ENCODE measurements at places on chromosomes 3 and 15. TPM values are rescaled to one million over a fixed set of nuclear protein-coding genes. Genes with fewer than 3 reads are reported as not detected.
A peak's percentile ranks its signal among the peaks of the same experiment; 100 is the strongest.

Gene CDCP1
- polyA plus RNA-seq = 2.0 TPM

Gene ARPP21
- 0.08 TPM for polyA plus RNA-seq

Gene FBXO22
- polyA plus RNA-seq = 16.9 TPM

Gene CLRN1
- not detected for polyA plus RNA-seq

GRCh38 chr3:178966299-178967176 is 105.1 kb downstream of the ZMAT3 start:
- DNase-seq = peak; percentile 29

DNA sequence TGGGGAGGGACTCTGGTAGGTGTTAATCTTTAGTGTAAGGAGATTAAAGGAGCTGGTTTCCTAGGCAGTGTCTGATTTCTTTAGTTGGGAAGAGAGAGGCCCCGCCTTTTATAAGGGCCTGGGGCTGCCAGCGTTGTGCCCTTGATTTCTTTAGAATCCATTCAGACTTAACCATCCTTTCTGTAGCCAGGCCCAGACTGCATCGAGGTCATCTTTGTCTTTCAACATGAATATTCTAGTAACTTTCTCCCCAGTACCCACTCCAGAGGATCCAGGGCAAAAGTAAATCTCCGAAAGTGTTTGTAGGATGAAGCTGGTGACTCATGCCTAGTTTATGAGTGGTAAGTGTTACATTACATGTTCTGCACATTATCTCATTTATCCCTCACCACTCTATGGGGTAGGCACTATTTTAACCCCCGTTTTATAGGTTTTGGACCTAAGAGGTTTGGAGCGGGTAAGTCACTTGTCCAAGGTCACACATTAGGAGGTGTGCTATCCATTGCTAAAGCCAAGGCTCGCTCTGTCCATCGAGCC is 11.8 kb upstream of the USP3 start:
- DNase-seq = no peak

GRCh38 chr15:67720556-67721175 is 104.6 kb upstream of the SKOR1 start:
- DNase-seq = no peak

DNA sequence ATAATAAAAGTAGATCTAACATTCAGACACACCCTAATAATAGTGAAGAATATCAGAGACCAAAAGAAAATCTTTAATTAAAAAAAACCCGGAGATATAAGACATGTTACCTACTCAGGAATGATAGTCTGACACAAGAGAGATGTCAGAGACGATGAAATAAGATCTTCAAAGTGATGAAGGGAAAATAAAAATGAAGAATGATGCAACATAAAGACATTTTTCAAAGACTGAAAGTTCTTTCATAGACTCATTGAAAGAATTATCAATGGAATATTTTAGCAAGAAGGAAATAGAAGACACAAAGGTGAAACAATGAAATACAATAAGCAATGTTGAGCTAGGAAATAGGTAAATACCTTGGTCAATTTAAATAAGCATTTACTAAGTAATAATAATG is 19.6 kb downstream of the HCLS1 start:
- DNase-seq = no peak

DNA sequence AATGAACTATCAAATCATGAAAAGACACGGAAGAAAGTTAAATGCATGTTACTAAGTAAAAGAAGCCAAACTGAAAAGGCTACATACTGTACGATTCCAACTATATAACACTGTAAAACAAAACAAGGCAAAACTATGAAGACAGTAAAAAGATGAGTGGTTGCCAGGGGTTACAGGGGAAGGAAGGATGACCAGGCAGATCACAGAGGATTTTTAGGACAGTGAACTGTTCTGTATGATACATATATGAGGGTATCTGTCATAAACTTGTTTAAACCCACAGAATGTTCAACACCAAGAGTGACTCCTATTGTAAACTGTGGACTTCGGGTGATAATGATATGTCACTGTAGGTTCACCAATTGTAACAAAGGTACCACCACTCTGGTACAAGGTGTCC is 60.6 kb downstream of the CHSY1 start:
- no peak for DNase-seq

GRCh38 chr15:57427367-57427821 is 51.1 kb downstream of the CGNL1 start:
- no peak for DNase-seq

- DNase-seq = no peak
Measured at GRCh38 chr3:115651599-115651998, 28.3 kb downstream of the GAP43 start.

DNA sequence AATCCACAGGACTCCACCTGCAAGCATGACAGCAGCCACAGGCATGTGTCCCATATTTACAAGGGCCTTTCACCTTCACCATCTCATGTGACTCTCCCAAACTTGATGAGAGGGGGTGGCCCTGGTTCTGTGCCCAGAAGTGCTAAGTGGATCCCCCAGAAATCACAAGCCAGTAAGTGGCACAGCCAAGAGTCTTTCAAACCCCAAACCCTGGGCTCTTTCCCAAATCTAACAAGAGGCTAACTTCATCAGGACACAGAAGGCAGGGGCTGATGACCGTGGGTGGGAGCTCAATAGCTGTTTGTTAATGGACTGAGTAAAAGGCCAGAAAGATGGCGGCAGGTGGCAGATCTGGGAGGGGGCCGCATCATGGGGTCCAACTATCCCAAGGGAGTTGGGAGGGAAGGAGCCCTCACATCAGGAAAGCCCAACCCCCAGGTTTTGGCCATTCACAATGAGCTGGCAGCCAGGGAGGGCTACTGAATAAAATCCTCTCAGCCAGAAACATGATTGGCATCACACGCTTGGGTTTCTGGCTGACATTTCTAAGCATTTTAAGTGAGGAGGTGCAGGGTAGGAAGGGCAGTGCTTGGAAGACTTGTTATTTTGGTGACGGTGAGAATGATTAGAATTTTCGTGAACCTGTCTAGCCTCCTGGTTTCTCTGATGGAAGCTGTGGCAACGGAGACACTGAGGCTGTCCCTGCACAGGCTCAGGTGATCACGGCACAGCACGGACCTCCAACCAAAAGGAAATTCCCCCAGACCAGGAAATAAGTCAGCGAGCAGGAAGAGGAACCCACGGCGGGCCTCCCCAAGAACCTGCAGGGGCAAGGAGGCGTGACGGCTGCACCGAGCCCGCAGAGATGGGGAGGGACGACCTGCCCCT is 109.3 kb downstream of the OXNAD1 start:
- DNase-seq = no peak

DNA sequence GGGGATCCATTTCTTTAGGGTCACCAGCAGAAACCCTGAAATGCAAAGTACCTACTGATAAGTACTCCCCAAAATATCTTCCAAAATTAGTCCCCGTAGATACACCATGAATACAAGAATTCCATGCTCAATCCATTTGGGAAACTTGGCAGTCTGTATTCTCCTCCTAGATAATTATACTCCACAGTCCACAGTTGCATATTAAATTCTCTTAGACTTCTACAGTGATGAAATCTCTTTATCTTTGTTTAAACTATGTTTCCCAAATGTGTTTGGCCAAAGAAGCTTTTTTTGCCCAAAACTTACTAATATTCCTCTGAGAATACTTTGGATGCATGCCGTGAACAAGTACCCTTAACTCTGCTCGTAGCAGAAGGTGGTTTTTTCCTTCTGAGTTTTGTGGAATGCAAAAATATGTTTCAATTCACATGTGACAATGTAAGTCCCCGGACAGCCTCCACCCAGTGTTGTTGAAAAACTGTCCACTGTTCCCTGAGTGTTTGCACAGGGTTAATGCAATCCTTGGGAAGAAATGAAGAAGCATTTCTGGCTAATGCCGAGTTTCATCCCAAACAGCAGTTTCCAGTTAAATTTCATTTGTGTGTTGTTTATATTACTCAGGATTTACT is 126.7 kb downstream of the ARNT2 start:
- DNase-seq = no peak

DNA sequence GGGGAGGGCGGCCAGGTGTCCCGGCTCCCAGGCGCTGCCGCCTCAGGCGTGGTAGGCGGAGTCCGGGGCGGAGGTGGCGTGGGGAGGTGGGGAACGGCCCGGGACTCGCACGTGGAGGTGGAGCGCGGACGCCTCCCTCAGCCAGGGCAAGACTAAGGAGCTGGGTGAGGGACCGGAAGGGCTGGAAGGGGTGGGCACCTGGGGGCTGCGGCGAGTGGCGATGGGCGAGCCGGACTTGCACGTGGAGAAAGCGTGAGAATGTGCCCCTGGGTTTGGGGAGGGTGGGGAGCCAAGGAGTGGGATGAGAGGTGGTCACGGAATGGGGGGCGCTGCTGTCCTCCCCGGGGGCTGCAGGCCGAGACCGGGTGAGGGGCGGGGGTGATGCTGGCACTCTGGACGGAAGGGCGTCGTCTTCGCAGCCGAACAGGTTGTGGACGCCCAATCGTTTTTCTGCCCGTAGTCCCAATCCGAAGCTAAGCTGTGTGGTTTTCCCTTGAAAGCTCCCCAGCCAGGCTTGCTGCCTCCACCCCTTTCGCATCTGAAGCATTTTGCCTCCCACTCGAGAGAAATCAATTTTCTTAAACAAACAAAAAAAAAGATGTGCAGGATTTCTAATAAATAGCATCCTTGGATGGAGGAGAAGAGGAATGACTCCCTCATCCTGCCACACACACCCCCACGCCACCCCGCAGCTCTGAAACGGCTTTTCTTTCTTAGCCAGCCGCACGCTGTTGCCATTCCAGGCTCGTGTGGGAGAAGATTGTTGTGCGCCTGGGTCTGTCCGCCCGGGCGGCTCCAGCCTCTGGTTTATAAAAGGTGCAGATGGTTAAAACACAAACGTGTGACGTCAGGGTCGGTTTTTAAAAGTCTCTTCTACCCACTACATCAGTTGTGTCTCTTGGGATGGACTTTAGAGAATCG is 62.5 kb upstream of the ANKRD28 start:
- no peak for DNase-seq

- no peak for DNase-seq
Measured at GRCh38 chr3:142999881-143000280, 1.5 kb upstream of the U2SURP start.

DNA sequence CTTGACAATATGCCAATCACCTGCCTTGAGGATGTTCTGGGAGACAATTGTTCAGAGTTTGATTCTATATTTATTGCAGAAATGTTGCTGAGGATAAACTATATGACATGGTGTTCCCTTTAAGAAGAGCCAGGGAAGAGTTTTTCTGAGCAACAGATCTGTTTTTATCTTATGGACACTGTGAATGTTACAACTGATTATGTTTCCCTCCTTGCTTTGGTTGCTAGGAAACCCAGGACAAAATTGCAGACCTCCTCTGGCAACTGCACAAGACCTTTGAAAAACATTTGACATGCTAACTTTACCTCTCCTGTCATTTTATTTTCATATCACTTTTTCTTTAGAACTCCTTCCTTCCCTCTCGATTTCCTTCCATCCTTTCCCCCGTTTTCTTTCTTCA is 8.2 kb upstream of the TM6SF1 start:
- DNase-seq = no peak

GRCh38 chr3:197376020-197376419 is 77.6 kb upstream of the DLG1 start:
- no peak for DNase-seq

DNA sequence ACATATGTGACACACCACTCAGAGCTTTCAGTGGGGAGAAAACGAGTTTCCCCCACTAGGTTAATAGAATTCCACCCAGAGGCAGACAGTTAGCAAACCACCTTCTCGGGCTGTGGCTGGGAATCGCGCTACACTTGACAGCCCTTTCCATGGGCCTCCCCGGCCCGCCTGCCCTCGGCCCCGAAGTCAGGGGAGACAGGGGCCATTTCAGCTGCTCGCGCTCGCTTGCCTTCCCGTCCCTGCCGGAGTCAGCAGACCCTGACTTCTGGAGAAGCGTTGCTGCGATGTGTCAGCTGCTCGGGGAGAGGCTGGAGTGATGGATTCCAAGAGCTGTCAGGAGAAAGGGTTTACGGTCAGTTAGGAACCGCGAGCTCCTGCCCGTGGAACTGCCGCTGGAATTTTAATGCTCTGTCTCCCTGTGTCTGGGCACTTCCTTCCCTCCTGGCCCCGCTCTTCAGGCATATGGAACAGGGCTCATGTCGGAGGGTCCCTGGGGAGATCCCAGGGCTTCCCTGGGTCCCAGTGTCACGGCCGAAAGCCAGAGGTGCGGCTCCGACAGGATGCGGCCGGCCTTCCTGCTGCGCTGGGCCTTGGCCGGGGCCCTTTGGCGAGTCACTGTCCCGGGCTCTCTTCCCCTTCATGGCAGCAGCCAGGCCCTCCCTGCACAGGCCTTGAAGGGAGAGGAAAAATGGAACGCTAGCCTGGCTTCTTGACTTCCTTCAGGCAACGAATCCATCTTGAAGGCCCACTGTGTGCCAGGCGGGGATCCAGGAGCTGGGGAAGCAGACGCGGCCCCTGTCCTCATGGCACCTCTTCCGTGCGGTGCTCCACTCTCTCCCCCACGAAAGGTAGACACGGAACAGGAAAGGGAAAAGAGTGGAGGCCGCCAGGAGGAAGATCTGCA is 38.4 kb upstream of the VPS8 start:
- DNase-seq = no peak

GRCh38 chr3:145259166-145259880 is 901.7 kb downstream of the PLOD2 start:
- no peak for DNase-seq

GRCh38 chr3:102104033-102104432 is 254.7 kb downstream of the NFKBIZ start:
- DNase-seq = no peak

DNA sequence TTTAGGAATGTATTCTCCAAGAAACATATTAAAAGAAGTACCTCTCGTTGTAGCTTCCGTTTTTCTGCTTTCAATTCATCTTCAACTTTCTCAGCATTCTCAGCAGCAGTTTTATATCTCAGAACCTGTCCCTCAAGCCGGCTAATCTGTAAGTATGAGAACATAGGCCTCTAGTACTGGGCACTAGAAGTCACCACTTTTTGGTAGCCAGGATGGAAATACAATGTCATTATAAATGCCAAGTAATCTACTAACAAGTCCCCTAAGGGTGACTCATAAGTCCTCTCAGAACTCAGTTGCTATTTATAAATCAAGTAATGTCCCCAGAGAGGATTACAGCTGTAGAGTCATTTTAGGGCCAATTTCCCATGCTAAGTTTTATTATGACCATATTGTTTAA is 61.1 kb downstream of the MLH1 start:
- DNase-seq = no peak
